Activated CD4-positive, alpha-beta memory T cell treated with anti-CD3 and anti-CD28 coated beads, Interleukin-2, amount 10 ng/mL, durations not matched to agents 7 days and 5 days (primary cell): ENCODE measurements at places on chromosomes 11 and 22.

- DNase-seq = no peak
Measured at GRCh38 chr11:34464591-34465051, 25.9 kb downstream of the CAT start.

GRCh38 chr22:35437049-35437448 is 37.1 kb downstream of the MCM5 start:
- DNase-seq = no peak

GRCh38 chr22:16609548-16610261 is 17.1 kb upstream of the CCT8L2 start:
- no peak for DNase-seq

GRCh38 chr22:17888855-17889254 is 114.6 kb upstream of the BID start:
- DNase-seq = no peak

GRCh38 chr11:16789560-16790485 is 51.4 kb downstream of the C11orf58 start:
- no peak for DNase-seq

DNA sequence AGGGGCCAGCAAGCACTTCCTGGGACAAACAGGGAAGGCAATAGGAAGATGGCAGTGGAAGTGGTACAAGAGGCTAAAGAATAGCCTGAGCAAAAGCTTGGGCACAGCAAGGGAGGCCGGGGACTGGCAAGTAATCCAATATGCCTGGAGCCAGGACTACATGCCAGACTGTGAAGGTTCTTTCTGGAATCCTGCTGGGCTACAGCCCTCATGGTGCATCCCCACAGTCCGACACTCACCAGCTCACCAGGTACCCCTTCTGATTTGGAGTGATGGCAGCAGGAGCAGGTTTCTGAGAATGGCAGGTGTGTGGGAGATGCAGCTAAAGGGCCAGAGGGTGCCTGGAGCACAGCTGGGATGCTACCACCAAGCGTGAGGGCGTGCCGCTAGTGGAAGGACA is 32.2 kb upstream of the POGLUT3 start:
- DNase-seq = no peak

DNA sequence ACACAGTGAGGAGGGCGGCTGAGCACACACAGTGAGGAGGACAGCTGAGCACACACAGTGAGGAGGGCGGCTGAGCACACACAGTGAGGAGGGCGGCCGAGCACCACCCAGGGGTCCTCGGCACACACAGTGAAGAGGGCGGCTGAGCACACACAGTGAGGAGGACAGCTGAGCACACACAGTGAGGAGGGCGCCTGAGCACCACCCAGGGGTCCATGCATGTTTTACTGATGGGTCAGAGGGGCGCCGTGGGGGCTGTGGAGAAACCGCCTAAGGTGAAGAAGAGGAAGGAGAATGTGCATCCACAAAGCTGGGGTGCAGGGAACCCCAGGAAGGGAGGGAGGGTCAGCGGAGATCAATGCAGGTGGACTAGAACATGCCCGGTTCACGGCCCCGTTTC is 461.8 kb downstream of the BRD1 start:
- DNase-seq = no peak

DNA sequence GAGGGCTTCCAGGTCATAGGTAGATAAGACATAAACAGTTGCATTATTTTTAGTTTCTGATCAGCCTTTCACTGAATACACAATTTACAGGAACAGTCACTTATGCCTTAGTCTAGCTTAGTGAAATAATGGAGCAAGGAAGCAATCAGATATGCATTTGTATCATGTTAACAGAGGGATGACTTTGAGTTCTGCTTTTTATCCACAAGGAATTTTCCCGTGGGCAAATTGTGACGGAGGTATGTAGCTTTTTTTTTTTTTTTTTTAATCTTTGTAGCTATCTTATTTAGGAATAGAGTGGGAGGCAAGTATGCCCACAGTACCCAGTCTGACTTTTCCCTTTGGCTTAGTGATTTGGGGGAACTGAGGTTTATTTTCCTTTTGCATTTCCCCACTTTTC is 3.4 kb upstream of the NLRP10 start:
- DNase-seq = no peak

DNA sequence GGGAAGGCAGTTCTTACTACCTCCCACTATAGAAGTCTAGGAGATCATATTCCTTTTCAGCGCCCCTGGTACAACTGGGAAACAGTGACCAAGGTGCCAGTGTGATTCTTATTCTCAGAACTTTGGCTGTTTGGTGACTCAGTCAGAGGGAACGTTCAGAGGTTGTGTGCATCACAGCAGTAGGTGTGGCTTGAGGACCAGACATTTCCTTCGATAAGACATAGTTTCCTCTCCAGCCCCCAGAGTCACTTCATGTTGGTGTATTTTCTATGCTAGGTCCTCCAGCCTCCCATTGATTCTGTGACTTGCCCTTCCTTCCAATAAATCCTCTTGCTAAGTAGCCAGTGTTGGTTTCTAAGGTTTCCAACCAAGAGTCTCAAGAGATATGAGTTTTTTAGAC is 171.9 kb upstream of the MPPED2 start:
- DNase-seq = no peak
